Fibroblast of skin of left quadriceps (primary cell): ENCODE measurements at places on chromosomes 16 and 17.

DNA sequence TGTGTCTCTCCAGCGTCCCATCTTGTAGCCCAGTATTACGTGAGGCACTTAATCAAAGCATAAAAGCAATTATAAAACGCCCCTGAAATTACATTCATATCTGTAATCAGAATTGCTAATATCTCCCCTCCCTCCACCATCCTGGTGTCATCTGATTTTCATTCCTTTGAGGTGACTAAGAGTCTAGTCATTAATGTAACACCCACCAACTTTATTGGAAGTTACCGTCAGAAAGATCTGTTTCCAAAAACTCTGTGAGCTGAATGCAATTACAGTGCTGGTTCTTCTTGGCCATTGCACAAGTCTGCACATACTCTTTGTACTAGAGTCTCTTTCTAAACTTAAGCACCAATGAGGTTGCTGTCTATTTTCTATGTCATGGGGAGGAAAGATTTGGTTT lies 12.5 kb upstream of the MAF start:
- DNase-seq, result peak; percentile 8

- DNase-seq, result peak; percentile 58
Observed at GRCh38 chr16:81600275-81600674, 155.7 kb downstream of the CMIP start.

DNA sequence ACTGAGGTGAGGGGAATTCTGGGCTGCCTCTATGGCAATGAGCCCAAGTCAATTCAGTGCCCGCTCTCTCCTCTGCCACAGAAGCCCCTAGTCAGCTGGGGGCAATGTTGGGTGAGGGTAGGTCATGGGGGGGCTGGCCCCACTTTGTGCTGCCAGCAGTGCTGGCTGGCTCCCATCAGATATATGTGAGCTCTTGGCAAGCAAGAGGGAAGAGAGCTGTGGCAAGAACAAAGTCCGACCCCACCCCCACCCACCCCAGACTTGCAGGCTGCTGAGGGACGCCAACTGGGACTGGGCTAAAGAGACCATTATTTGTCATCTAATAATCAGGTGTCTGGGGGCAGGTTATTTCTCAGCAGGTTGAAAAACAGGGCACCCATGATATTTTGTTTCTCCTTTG lies 89.4 kb downstream of the YPEL2 start:
- DNase-seq, result no peak

- DNase-seq, result no peak
Observed at GRCh38 chr16:89893642-89894548, 20.5 kb downstream of the TCF25 start.

DNA sequence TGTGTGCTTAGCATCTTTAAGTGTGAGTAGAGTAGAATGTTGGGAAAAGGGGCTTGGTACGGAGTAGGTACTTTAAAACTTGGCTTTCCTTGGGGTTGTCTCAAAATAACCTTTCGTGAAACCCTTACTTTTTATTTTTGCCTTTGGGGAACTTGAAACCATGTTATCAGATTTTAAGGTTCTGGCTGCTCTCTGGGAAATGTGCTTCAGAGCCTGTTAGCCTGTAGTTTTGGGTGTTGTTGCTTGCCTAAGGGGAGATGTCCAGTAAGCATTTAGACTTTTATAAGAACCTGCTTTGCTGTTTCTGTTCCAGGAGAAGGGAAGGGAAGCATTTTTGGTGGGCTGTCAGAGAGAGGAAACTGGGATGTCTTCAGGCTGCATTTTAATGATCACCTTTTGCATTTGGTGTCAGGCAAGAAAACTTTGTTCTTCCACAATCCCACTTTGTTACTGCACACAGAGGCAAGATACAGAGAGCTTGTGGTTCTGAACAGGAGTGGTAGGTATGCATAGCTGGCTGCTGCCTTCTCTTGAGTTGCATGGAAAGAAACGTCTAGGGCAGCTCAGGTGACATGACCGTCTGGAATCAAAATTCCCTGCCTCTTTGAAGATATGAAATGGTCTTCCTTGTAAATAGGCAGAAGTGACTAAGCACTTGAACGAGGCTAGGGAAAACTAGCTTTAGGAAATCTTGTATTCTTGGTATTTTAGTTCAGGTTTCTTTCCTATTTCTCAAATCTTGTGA lies 1.7 kb downstream of the RABEP1 start:
- DNase-seq, result no peak

GRCh38 chr17:8831234-8831849 lies 32.2 kb upstream of the MFSD6L start:
- no peak for DNase-seq

DNA sequence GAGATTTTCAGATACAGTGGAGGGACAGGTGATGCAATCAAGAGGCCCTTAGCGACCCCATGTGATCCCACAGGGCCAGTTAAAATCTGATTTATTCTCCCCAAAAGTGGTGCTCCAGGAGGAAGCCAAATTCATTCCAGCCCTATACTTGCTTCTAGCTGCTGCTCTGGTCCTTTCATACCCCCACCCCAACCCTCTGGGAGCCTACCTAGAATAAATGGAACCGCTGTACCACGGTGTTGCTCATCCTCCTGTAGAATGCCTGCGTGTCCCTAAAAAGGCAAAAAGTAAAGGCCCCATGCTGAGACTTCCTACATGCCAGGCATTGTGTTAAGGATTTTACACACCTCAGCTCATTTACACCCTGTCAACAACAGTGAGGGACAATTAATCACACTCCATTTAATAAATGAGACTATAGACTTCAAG lies 2.0 kb upstream of the RASL10B start:
- DNase-seq, result no peak

DNA sequence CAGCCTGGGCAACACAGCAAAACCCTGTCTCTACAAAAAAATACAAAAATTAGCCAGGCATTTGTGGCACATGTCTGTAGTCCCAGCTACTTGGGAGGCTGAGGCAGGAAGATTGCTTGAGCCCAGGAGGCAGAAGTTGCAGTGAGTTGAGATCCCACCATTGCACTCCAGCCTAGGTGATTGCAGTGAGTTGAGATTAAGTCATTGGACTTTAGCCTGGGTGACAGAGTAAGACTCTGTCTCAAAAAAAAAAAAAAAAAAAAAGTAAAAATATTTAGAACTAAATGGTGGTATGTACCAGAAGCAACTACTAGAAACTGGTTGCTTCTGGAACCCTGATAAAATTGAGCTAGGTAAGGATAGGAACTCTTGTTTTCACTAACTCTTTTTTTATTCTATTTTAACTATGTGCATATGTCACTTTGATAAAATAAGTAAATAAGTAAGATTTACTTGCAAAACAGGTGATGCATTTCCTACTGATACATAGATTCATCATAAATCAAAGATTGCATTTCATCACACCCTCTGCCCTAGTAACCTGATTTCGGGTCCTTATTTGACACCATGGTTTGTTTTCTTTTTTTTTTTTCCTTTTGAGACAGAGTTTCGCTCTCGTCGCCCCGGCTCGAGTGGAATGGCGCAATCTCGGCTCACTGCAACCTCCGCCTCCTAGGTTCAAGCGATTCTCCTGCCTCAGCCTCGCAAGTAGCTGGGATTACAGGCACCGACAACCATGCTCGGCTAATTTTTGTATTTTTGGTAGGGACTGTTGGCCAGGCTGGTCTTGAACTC lies 66.0 kb downstream of the USP32 start:
- no peak for DNase-seq

GRCh38 chr16:10601444-10602408 lies 21.3 kb upstream of the EMP2 start:
- no peak for DNase-seq

- DNase-seq, result peak; percentile 18
Observed at GRCh38 chr16:56357241-56357764, 68.0 kb downstream of the AMFR start.

- DNase-seq, result no peak
Observed at GRCh38 chr17:14080847-14081251, 11.5 kb downstream of the COX10 start.
